ENCODE measurements at places on chromosomes 16 and 17. TPM values are rescaled to one million over a fixed set of nuclear protein-coding genes. Genes with fewer than 3 reads are reported as not detected.

Gene EVPLL
- total RNA-seq = 2.3 TPM

Gene SYNGR3
- total RNA-seq = 4.4 TPM

Gene CEP112
- 2.1 TPM for total RNA-seq

Gene KCNH6
- total RNA-seq = not detected

Gene DHRS7C
- not detected for total RNA-seq

Gene CDH11
- total RNA-seq = 7.9 TPM

Gene WNT9B
- not detected for total RNA-seq

Gene WNT3
- total RNA-seq = 1.0 TPM

Gene AURKB
- under 0.01 TPM for total RNA-seq

Gene BICDL2
- 23.3 TPM for total RNA-seq

Gene PRRT2
- not detected for total RNA-seq

Gene KIF18B
- total RNA-seq = under 0.01 TPM

Gene GNPTG
- total RNA-seq = 23.9 TPM

Gene VMO1
- total RNA-seq = 1.00 TPM

Gene RGS9
- total RNA-seq = 0.68 TPM

Gene MYH11
- 0.07 TPM for total RNA-seq

Gene UTS2R
- not detected for total RNA-seq

Gene SSTR5
- total RNA-seq = not detected
